ENCODE measurements at places on chromosomes 1 and 21.

DNA sequence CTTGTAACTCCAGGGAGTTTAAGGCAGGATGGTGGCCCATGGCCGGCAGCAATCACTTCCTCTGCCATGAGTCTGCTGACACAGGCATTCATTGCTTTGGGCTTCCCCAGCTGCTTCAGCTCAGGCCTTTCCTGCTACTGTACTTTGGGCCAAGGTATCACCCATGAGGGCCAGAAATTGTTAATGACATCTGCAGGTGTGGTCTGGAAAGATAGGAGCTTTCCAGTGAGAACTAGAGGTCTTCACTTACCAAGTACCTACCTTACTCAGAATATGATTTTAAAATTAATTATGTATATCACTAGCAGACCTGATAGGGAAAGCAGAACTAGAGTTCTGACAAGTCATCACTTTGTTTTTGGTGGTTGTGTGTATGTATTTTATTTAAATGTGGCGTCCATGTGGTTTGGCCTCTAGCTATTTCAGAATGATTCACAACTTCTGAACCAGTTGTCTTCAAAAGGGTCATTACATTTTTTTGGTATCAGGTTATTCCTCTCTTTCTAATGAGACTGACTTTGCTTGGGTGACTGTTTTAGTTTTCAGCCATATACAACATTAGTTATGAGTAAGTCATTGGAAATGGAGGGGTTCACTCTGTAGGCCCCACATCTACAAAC is 2.7 kb downstream of the RGL1 start:
- no peak for DNase-seq

DNA sequence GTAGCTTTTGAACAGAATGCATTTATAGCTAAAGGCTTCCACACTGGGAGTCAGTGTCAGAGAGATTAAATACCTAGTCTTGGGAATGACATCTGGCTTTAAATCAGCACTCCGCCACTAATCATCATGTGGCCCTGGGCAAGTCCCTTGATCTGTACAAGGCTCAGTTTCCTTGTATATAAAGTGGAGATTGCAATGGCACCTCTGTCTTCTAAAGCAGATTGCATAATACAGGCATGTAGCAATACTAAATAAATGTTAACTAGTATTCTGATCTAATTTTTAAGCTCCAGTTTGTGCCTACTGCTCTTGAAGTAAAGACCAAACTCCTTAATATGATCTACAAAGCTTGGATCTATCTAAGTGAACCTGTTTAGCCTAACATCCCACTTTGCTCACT is 249.4 kb downstream of the PLPP3 start:
- DNase-seq: no peak

GRCh38 chr1:25971066-25971810 is 26.6 kb downstream of the PAFAH2 start:
- no peak for DNase-seq

- DNase-seq: no peak
These were observed 1.1 kb upstream of the GADD45A start for GRCh38 chr1:67683766-67684525.

DNA sequence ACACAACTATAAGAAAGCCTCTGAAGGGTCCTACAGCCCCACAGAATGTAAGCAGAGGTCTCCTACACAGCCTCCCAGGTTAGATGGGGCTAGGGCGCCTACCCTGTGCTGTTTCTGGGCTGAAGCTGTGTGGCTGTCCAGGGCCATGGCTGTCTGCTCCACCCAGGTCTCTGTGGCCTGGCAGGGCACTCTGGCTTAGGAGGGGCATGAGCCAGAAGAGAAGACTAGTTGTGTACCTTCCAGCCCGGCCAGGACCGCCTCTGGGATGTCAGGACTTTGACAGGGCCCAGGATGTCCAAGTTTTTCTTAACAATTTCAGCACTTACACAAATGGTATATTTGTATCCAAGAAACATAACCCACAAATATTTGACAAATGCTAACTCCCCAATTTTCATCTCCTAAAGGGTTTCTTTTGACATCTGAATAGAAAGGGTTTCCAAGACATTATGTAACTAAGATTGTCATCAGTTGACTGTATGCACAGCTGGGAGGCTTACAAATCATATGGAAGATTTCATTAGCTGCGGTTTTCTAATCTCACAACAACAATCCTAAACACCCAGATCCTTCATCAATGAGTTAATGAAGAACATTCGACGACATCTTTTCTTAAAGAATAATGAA is 80.5 kb downstream of the HSF2BP start:
- DNase-seq: no peak

- no peak for DNase-seq
These were observed 142.5 kb downstream of the OLFM3 start for GRCh38 chr1:101854271-101854670.

DNA sequence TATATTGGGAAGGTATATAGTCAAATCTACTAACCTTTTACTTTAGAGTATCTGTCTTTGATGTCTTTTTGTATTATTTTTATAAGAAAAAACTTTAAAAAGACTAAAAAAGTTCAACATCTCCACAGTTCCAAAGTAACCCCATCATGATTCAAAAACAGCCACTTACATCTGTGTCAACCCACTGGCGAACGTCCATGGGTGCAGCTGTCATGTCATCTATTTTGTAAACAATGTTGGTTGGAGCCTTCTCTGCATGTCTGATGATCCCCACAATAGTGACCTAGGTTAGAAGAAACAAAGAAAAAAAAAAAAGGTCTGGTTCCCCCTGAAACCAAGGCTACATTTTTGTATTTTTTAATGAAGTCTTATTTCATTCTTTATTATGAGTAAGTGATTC is 28.0 kb upstream of the SMPDL3B start:
- DNase-seq: no peak

DNA sequence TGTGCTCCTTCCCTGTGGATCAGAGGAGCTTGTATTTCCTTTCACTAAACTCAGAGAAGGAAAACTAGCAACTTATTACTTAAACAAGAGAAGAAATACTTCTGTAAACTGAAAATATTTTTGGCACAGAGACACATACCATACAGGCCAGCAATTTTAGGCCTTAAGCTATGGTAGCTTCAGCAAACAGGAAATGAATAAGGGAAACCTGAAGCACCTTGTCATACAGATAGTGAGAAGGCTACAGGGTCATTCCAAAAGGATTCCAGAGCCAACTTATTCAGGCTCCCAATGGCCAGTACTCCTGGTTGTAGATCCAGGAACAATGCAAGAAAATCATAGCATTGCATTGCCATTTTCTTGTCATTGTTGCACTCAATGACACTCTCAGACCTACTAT is 9.1 kb upstream of the KYAT3 start:
- DNase-seq: no peak

GRCh38 chr21:35106246-35106835 is 57.2 kb upstream of the RUNX1 start:
- DNase-seq: no peak

DNA sequence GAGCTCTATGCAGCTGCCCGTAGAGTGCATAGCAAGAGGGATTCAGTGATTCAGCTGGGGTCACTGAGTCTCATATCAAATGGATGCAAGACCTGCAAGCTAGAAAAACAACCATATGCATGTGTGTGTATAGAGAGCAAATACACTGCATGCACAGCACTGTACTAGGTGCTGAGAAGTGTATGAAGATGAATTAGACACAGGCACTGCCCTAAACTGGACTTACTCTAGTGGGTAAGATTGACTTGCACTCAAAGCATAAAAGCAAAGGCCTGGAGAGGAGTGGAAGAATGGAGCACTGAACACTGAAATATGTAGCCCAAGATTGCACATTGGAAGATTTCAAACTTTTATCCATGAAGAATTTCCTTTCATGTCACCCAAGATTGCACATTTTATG is 5.5 kb upstream of the GBP1 start:
- DNase-seq: no peak

- no peak for DNase-seq
These were observed 474.3 kb upstream of the CAMK1G start for GRCh38 chr1:209109001-209109785.

DNA sequence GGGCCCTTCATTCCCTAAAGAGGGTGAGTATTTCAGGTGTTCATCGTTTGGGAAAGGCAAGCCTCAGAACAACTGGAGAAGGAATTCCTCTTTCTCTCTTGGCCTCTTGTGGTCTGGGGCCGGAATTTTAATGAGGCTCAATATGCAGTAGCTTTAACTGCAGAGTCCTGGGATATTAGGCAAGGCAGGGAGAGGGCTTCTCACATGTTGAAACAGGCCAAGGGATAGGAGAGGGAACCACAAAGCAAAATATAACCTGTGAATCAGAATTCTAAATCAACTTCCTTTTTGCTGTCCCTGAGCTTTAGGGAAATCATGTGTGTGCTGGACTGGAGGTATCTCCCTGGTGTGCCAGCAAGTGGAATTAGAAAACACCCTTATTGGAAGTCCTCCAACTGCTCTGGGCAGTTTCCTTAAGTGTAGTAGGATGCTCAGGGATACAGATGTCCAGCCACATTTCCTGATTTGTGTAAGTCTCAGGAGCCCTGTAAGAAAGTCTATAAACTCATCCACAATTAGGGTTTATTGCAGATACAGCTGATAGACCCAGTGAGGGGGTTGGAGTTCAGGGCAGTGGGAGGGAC is 215.8 kb upstream of the ZRANB2 start:
- no peak for DNase-seq

- no peak for DNase-seq
These were observed 160.2 kb upstream of the COA6 start for GRCh38 chr1:234212764-234213657.

- no peak for DNase-seq
These were observed 208.4 kb upstream of the C1orf105 start for GRCh38 chr1:172212124-172212523.

Data from GOT3 (cell line).